ENCODE measurements at places on chromosomes 12 and 14.

- no peak for DNase-seq
Measured at GRCh38 chr12:116855744-116856470, 25.3 kb downstream of the HRK start.

DNA sequence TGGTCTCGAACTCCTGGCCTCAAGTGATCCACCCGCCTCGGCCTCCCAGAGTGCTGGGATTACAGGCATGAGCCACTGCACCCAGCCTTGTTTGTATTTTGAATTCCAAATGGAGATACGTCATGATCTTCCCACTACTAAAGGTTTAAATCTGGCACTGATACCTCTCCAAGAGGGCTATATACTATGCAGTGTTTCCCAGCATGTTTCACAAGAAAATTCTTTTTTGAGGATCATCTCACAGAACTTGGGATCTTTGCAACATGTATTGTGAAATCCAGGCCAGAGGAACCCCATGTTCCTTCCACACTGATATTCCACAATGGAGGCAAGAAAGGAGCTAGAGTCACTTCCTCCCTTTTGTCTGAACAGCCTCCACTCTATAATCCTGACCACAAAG is 112.7 kb downstream of the NT5DC3 start:
- no peak for DNase-seq

DNA sequence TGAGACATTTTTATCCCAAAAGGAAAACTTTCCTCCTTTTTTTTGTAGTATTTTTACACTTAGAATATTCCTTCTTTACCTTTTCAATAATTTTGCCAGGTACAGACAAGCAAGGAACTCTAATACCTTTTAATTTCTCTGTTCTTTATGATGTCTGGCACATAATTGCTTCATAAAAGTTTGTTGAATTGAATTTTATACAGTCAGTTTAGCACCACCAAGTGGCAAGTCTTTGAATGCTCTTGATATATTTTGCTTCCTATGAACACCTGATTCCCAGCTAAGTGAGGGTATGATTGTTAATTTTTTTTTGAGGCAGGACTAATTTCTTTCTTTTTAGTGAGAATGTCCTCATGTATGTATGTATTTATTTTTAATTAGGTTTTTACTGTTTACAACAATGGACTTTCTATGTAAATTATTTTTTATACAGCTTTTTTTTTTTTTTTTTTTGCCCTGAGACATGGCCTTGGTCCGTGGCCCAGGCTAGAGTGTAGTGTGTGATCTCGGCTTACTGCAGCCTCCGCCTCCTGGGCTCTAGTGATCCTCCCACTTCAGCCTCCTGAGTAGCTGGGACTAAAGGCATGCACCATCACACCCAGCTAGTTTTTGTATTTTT is 6.9 kb downstream of the TBC1D15 start:
- peak; percentile 26 for DNase-seq

GRCh38 chr12:16612647-16613046 is 6.7 kb upstream of the LMO3 start:
- peak; percentile 30 for DNase-seq

- no peak for DNase-seq
Measured at GRCh38 chr12:121933522-121934308, 15.3 kb downstream of the CFAP251 start.

All from HFFc6 (cell line).